ENCODE measurements at places on chromosomes 3 and 15.

- DNase-seq: no peak
Measured at GRCh38 chr3:110758208-110758607, 313.4 kb upstream of the NECTIN3 start.

DNA sequence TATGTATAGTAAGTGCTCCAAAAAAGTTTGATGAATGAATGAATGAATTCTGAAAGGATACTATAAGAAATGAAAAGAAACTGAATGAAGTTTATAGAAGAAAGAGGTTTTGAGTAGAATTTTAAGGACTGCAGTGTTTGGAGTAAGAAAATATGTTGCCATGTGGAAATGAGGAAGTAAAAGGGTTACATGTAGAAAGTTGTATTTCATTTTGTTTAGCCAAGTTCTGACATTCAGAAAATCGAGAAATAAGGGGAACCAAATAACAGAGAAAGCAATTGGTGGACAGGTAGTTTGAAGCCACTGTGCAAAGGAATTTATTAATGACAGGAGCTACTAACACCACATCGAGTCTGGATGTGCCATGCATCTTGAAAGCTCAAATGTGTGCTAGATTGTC lies 200.7 kb downstream of the SATB1 start:
- DNase-seq: no peak

DNA sequence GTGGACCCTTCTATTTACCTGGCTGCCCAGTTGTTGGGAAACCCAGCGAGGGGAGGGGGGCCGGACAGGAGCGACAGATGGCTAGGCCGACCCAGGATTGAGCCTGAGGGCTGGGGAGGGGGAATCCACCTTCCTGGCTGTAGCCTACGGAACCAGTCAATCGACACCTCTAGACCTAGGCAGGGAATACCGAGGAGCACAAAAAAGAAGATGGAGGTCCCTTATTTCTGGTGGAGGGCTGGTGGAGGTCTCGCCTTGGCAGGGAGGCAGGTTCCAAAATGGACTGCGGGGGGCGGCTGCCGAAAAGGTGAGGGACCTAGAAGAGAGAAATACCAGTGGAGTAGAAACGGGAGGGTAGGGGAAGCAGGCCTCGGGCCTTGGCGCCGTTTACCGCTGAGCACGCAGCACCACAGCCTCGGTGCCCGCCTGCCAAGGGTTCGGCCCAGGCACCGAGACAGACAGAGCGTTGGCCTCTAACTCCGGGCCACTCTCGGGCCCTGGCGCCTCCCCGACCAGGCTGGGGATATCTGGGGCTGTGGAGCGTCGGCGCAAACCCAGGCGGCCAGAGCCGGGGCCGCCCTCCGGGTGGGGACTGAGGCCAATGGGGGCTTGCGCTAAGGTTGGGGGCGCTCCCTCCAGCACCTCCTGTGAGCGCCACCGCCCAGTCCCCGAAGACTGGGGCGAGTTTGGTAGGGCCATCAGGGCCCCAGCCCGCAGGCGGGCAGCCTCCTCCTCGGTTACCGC lies 1.6 kb downstream of the ANKRD63 start:
- no peak for DNase-seq

DNA sequence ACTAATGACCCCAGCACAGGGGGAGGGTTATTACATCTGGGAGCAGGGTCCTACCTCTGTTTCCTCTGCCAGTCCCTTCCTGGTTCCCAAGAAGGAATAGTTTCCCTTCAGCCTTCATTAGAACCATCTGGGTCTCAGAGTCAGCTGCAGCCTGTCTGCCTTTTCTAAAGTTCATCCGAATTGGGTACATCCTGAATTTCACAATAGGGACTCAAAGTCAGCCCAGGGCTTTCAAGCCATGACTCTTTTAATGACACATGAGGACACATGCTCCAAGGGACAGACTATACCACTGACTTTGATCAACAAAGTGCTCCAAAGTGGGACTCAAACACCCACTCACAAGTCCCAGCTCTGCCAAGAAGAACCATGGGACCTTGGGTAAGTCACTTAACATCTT lies 12.7 kb upstream of the CRABP1 start:
- DNase-seq: no peak

GRCh38 chr15:54387799-54388198 lies 409.6 kb downstream of the UNC13C start:
- DNase-seq: no peak

GRCh38 chr3:14440531-14441239 lies 38.3 kb downstream of the SLC6A6 start:
- no peak for DNase-seq

GRCh38 chr3:174089592-174089991 lies 692.0 kb downstream of the NLGN1 start:
- DNase-seq: no peak

- no peak for DNase-seq
Measured at GRCh38 chr15:99009741-99010330, 2.2 kb upstream of the PGPEP1L start.

GRCh38 chr3:15291589-15292541 lies 40.5 kb downstream of the SH3BP5 start:
- DNase-seq: peak; percentile 27

- DNase-seq: no peak
Measured at GRCh38 chr3:182979674-182980191, 605 bp downstream of the DCUN1D1 start.
